Right ventricle myocardium superior (tissue), 1 donor: ENCODE measurements at places on chromosomes 7 and 10.

- DNase-seq: no peak
These were observed 778 bp upstream of the GET4 start for GRCh38 chr7:875476-876076.

GRCh38 chr10:43036481-43037428 lies 40.1 kb upstream of the RET start:
- DNase-seq: no peak

DNA sequence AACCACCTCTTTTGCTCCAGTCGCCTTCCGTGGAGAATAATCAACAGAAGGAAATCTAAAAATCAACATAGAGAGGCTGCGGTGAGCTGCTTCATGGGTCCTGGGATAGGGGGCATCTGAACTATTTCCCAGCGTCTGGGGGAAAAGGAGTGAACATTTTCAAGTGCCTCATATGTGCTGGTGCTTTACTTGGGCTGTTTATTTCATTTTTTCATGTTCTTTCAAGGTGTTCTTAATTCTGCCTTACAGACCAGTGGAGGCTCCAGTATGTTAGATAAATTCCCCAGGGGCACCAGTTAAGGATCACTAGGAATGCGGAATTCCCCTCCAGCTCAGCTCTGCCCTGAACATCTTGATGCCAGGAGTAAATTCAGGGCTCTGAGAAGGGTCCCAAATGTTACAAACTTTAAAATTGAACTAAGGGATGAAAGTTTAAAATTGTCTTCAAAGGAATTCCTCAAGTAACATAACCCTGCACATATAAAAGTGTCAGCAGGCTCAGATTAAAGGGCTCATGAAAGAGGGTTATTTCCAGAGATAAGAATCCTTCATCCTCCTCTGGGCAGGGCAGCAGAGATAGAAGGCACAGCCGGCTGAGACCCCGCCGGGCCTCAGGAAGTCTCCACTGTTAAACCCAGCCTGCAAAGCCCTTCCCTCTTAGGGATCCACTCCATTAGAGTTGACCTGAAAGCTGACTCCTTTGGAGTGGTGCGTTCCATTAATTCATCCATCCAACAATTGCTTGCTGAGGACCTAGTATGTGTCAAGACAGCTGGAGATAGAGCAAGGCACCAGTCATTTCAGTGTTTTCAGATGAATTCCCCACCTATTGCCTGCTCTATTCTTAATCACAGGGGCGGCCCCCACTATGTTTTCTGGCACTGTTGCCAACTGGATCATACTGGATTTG lies 345.8 kb downstream of the KCNMA1 start:
- no peak for DNase-seq

DNA sequence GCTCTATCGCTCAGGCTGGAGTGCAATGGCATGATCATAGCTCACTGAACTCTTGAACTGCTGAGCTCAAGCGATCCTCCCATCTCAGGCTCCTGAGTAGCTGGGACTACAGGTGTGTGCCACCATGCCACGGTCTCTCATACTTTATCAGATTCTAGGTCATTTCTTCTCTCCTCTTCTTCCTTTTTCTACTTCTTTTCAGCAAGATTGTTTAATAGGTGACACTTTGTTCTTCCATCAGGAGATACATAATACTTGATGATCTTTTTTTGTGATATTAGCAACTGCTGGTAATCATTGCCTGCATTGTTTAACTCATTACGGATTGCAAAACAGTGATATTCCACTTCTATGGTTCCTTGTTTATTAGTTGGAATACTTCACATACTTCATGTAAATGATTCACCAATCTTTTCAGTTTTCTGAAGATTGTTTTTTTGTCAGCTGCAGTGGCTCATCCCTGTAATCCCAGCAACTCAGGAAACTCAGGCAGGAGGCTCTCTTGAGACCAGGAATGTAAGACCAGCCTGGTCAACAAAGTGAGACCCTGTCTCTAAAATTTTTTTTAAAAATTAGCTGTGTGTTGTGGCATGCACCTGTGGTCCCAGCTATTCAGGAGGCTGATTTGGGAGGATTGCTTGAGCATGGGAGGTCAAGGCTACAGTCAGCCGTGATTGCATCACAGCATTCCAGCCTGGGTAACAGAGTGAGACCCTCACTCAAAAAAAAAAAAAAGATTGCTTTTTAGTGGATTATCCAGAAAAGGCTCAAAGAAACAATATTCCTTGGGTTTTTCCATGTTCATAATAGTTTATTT lies 36.2 kb upstream of the CHST3 start:
- DNase-seq: no peak

DNA sequence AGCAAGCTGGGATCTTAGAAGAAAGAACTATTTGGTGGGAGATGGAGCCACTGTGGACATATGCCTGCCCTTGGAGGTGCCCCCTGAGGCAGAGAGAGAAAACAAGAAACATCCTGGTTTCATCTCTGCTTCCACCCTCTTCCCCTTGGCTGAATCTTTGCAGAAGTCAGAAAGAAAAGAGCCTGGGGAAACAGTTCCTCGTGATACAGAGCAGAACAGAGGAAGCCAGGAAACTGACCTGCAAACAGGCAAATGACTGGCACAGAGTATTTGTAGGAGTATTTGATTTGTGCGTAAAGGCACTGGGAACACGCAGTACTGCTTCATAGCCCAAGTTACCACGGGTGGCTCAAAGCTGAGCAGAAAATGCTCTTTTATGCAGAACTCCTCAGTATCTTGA lies 7.0 kb upstream of the KEL start:
- DNase-seq: no peak

DNA sequence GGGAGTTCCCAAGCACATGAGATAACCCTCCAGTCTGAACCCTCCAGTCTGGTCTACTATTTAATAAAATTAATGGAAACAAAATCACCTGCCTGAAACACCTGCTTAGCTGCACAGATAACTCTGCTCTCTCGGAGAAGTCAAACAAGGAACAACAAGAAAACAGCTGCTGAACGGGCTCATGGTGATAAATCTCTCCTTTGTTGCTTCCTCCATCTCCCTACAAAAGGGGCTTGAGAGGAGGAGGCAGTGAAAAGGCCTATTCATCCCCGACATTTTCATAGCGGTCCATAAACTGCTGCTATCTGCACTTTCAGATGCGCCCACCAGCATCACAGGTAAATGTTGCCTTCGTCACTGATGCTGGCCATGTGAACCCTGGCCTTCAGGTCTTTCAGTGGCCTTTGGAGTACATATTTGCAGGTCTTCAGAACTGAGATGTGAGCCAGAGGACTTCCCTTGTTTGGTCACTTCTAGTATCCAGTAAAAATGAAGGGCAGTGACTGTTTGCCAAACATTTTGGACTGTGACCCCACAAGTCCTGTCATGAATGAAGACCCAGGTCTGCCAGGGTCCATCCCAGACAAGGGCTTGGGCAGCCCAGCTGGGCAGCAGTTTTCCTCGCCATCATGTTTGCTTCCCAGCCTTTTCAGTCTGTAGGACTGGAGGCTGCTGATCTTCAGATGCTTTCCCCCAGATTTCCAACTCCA lies 15.9 kb downstream of the FKBP6 start:
- DNase-seq: no peak

DNA sequence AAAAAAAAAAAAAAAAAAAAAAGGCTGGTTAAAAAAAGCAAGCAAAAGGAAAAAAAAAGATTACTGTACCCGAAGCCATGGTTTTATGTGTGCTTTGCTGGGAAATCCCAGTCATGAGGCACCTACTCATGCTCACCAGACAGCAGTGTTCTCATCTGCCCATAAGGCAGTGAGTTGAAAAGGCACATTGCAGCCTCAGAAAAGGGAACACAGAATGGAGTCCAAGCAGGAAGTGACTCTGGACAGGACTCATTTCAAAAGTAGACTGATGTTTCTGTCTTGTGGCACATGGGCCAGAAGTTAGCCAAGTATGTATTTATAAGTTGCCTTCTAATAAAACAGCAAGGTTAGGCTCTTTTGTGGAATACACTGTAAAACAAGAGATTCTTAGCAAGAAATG lies 40.2 kb downstream of the PDSS1 start:
- DNase-seq: no peak

- peak; percentile 56 for DNase-seq
These were observed 191.8 kb upstream of the CXCL12 start for GRCh38 chr10:44576702-44577191.

DNA sequence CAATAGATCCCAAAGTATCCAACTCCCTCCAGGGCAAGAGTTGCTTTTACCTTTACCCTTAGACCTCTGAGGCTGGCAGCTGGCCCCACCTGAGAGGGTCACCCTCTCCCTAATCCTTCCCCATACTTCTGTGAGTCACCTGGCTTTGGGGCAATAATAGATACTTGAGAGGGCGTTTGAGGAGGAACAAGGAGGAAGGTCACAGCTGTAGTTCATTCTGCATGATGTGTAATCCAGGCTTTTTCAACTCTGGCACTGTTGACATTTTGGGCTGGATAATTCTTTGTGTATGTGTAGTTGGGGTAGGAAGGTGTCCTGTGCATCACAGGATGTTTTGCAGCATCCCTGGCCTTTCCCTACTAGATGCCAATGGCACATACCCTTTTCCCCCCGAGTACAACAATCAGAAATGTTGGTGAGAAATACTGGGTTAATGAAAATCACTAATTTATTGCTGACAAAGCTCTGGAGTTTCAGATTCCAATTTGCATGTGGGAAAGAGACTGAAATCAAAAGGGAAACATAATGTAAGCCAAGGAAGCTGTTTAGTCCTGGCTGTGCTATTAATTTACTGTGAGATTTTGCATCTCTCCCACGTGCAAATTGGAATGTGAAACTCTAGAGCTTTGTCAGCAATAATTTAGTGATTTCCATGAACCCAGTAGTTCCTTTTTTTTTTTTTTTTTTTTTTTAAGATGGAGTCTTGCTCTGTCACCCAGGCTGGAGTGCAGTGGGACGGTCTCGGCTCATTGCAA lies 3.6 kb downstream of the BLVRA start:
- no peak for DNase-seq

DNA sequence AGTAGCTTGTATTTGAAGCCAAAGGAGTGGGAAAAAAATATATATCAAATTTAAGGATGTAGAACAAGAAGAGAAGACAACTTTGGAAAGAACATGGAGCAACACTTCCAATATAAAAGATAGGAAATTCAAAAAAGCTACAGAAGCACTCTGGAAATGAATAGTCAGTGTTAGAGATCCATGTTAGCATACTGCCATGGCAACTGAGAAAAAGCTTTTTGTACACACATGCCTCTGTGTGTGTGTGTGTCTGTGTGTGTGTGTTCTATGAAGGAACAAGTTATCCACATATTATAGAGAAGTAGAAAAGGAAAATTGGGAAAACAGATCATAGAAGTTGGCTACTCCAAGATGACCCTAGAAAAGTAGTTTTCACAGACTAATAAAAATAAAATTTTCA lies 96.3 kb downstream of the LRRTM3 start:
- DNase-seq: no peak

DNA sequence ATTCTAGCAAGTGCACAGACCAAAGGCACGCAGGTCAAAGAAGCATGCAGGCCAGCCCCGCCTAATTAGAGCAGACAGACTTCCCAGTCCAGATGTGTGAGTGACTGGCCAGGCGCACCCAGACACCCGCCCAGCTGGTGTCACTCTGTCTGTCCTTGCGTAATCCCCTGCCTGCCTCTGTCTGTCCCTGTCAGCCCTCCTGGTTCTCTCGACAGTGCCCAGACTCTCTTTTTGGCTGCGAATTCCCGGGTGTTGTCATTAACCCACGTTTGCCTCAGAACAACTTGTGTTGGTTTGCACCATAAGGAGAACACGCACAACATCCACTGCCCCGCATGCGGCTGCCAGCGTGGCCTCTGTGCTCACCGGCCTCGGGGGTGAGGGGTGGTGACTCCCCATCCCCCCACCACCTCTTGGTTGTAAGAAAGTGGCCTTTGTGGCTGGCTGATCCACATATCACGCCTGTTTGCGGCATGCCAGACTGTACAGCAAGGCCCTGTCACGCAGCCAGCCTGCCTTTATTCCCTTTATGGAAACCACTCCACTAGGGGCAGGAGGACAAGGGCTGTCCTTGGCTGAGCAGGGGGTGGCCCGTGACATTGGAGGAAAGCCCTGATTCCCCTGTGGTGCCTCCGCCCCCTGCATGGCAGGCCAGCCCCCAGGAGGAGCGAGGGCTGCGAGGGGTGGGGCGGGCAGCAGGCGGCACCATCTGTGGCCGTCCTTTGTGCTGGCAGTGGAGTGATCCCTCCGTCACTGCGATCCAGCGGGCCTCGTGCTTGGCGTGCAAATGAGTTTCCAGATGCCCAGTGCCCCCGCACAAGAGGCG lies 72.8 kb upstream of the PPIF start:
- DNase-seq: peak; percentile 91

DNA sequence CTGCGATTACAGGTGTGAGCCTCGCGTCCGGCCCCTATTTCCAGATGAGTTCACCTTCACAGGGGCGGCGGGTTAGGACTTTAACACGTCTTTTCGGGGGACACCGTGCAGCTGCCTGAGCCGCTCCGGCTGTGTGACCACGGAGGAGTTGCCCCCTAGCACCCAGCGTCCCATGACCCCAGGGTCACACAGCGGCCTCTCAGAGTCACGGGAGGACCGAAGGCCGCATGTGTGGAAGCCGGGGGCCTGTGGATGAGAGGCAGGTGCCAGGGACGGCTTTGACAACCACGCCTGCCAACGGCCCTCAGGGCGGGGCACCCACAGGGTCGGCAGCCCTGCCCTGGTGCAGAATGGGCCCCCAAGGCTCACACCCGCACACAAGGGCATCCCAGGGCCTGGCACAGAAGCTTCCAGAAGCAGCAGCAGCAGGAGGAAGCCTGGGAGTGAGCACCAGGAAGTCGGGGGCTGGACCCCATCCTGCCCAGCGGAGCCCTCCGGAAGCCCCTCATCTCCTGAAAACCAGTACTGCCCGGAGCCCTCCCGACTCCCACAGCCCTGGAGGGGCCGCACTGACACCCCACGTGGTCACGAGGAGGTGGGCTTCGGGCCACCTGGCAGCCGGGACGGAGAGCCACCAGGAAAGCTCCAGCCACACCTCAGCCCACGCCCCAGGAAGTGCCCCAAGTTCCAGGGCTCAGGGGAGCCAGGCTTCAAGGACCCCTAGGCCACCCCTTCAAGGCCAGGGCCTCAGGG lies 32.7 kb downstream of the ADAP1 start:
- DNase-seq: peak; percentile 39

- DNase-seq: peak; percentile 12
These were observed 122.8 kb upstream of the ZNF92 start for GRCh38 chr7:65250697-65251395.

DNA sequence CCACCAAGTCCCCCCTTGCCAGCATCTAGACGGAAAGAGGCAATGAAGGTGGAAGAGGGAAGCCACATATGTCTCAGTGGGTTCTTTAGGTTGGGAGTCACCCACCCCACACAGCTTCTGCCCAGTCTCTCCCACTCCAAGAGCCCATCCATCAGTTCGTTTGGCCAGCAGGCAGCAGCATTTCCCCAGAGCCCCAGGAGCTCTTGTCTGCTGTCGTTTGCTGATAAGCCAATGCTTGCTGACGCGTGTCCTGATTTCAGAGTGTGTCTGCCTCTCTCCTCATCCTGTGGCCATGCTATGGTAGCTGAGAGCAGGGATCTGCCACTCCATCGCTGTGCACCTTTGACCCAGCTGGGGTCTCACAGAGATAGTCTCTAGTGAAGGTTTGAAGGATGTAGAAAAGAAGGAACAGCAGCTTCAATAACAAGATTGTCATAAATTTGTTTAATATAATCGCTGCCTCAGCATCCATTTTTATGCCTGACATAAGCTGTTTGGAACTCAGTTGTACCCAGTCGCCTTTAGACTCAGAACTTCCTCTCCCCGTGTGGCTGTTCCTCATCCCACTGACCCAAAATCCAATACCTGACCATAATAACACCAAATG lies 39.4 kb upstream of the GDF10 start:
- DNase-seq: no peak

- DNase-seq: no peak
These were observed 195.0 kb upstream of the RHOBTB1 start for GRCh38 chr10:61138708-61139591.

- DNase-seq: no peak
These were observed 81.5 kb upstream of the SYPL1 start for GRCh38 chr7:106193661-106194060.

- peak; percentile 35 for DNase-seq
These were observed 1212.4 kb downstream of the SORCS1 start for GRCh38 chr10:105952153-105952552.
